ENCODE measurements at places on chromosomes 13 and 19.

DNA sequence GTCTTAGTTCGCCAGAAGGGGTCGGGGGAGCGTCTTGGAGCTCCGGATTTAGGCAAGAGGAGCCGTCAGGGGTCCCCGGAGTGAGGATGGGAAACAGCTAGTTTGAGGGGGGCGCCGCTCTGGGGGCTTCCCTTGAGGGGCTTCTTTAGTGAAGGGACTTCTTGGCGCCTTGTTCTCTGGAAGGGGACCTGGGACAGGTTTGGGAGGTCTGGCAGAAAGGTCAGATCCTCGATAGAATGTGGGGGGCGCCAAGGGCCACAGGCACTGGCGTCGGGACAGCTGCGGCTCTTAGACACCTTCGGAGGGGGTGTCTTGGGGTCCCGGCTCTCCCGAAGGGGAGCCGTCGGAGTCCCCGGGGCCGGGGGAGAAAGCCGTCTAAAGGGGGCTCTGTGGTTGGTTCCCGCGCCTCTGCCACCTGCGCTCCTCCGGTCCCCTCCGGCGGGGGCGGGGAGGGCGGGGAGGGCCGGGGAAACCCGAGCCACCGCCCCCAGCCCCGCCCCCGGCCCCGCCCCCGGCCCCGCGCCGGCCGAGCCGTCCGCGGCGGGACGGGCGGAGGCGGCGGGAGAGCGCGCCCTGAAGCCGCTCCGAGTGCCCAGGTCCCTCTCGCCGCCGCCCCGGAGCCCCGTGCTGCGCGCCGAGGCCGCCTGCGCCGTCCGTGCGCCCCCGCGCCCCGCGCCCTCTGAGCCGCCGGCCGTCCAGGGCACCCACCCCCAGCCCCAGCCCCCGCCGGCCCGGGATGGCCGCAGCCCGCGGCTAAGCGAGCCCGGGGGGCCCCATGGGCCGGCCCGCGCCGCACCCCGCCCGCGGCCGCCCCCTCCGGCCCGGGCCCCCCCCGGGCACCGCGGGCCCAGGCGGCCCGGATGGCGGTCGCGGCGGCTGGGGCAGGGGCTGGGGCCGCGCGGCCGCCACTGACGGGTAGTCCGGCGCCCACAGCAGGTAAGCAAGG lies at the start of gene NRTN:
TSS of gene NRTN (plus strand) at position 552 of the 946 bp plus-strand sequence. CDS start 19,099 bp downstream, outside the sequence.
- DNase-seq = no peak

DNA sequence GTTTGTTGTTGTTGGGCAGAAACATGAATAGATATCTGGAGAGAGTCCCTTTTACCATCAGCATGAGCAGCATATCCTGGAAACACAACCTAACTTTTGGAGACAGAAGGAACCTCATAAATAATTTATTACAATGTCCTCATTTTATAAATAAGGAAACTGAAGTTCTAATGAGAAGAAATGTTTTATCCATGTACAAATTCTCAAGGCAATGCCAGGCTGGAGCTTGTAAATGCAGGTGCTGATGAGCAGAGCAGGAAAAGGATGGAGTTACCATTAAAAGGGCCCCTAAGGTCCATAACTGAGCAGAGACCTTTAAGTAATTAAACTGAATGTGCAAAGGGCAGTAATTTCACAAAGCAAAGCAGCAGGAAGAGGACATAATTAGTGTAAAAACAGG lies 17.3 kb downstream of the LCP1 start:
- DNase-seq = no peak

GRCh38 chr19:46963093-46963734 lies 56.4 kb upstream of the NPAS1 start:
- DNase-seq = peak; percentile 97

DNA sequence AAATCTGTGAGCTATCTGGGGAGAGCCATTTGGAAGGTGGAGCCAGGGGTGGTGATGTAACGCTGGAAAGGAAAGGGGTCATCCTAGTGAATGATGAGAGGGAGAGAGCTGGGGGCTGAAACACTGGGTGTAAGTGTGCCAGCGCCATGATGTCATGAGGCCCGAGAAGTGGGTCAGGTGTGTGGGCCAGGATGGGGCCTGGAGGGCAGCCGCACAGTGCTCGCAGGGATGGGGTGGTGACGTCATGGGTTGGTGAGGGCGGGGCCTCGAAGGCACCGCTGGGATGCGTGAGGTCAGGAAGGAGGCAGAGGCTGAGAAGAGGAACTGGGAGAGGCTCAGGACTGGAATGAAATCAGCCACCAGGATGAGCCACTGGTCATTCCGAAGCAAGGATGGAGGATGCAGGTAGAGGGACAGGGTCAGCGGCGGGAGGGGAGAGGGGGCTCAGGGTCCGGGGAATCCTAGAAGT lies 4.4 kb downstream of the CCDC61 start:
- DNase-seq = no peak

DNA sequence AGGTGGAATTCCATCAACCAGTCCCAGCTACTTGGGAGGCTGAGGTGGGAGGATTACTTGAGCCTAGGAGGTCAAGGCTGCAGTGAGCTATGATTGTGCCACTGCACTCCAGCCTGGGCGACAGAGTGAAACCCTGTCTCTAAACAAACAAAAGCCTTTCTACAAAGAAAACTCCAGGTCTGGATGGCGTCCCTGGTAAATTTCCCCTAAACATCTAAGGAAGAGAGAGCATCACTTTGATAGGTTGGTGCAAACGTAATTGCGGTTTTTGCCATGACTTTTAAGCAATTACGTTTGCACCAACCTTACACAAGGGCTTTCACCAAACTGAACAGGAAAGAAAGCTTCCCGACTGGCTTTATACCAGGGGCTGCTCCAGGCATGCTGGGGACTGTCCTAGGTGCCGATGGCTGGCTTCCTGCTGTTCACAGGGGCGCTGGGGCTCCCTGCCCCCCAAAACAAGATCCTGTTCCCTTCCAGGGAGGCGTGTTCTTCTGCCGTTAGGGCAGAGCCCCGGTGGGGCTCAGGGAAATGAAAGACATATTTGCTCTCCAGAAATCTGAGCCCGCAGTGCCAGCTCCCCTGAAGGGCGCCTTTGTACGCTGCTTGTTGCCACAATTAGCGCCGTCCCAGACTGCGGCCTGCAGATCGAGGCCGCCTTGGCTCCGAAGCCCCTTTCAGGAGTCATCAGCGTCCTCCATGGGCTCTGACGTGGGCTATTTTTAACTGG lies 38.7 kb upstream of the KLF2 start:
- DNase-seq = peak; percentile 43

GRCh38 chr19:42563352-42564210 lies 31.1 kb downstream of the CEACAM8 start:
- peak; percentile 56 for DNase-seq

DNA sequence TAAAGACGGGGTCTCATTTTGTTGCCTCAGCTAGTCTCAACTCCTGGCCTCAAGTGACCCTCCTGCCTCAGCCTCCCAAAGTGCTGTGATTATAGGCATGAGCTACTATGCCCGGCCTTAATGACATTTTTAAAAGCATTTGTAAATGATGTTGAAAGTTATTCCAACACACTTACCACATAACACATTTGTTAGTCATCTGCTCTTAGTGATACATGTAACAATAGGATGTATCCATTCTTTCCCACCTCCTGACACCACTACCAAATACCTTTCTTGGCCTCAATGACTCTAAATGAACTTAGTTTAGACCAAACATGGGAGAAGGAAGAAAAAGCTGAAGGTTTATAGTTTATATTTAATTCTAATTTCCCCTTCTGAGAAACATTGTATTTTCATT lies 59.8 kb upstream of the MEDAG start:
- peak; percentile 72 for DNase-seq

GRCh38 chr13:96996886-96997285 lies 2.6 kb upstream of the OXGR1 start:
- DNase-seq = no peak

DNA sequence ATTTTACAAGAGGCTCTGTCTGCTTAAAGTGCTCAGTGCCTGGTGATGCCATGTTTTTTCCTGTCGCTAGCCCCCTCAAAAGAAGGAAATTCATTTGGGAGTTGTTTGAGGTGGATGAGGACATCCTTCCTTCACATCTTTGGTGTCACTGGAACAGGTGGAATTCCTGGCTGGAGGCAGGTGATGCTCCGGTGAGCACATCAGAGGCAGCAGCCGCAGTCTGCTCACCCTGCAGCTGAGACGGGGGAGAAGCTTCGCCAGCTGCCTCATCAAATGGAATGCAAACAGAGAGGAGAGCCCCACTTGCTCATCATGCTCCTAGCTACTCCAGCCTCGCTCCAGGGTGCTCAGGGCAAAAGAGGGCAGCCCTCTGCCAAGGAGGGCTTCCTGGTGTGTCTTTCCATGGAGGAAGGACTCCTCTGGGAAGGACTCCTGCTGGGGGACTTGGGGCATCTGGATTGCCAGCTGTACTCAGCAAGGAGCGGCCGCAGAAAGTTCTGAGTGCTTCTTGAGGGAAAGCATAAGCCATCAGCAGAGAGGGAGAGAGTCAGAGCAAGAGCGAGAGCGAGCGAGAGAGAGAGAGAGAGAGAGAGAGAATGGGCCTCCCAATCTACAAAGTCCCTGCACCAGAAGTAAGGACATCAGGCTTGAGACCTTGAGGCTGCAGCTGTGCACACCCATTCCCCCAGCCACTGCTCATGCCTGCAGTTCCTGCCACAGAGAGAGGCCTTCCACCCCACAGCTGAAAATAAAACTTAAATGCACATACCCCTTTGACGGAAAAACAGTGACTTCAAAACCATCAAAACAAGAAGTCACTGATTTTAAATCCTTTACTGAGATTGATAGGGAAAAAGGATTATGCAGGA lies 74.3 kb upstream of the UBL3 start:
- DNase-seq = peak; percentile 81

DNA sequence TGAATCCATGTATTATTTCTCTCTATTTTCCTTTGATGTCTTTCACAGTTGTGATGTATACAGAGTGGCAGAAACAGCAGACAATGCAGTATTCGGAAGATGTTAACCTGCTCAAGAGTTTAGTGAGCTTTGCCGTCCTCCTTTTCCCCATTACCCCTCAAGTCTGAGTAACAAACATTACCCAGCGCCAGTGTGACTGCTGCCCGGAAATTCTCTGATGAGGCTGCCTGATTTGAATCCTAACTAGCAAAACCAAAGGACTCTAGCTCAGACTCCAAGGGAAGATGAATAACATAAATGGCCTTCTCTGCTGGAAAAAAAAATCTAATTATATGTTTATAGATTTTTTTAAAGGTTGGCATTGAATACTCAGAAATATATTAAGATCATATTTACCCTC lies 247.3 kb upstream of the SOX21 start:
- DNase-seq = no peak

DNA sequence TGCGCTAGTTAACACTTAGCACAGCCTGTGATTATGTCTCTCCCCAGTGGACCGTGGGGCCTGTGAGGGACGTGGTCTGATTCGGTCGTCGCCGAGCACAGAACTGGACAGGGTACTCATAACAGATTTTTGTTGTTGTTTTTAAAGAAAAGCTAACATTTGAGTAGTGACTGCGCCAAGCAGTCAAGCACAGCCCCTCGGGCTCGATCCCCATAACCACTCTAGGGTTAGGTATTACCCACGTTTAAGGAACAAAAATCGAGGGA lies 805 bp upstream of the PTOV1 start:
- no peak for DNase-seq

GRCh38 chr19:10695401-10696398 lies 5.5 kb upstream of the QTRT1 start:
- peak; percentile 80 for DNase-seq

GRCh38 chr19:41328157-41328841 lies 18.3 kb downstream of the CCDC97 start:
- DNase-seq = no peak

GRCh38 chr19:49946415-49946814 lies 14.6 kb downstream of the SIGLEC11 start:
- no peak for DNase-seq

GRCh38 chr19:17554968-17555479 lies 425 bp upstream of the COLGALT1 start:
- DNase-seq = no peak

DNA sequence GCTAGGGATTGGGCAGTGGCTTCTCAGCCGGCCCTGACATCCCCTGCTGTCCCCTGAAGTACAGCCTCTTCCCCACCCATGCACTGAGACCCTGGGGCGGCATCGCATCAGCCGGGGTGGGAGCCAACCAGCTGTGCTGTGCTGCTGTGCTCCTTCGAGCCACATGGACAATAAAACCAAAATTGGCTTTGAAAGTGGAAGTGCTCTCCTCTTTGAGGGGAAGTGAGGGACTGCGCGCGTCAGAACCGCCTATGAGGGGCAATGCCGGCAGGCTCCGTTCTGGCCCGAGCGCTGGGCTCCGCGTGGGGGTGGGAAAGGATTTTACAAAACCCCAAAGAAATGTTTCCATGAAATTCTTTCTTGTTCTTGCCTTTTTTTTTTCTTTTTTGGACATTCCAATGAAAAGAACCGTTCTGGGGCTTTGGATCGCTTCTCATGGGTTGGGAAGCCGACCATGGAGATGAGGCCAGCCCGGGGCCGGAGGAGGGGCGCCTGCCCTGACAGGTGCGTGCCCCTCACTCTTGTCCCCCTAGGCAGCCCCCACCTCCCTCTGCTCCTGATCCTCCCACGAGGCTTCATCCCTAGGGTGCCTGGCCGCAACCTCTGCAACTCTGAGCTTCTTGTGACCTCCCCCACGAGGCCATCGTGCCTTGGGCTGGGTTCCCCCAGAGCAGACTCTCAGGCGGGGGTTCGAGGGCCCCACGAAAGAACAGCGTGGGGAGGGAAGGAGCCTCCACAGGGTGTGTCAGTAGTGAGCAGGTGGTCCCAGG lies 22.6 kb downstream of the KLHL26 start:
- no peak for DNase-seq

DNA sequence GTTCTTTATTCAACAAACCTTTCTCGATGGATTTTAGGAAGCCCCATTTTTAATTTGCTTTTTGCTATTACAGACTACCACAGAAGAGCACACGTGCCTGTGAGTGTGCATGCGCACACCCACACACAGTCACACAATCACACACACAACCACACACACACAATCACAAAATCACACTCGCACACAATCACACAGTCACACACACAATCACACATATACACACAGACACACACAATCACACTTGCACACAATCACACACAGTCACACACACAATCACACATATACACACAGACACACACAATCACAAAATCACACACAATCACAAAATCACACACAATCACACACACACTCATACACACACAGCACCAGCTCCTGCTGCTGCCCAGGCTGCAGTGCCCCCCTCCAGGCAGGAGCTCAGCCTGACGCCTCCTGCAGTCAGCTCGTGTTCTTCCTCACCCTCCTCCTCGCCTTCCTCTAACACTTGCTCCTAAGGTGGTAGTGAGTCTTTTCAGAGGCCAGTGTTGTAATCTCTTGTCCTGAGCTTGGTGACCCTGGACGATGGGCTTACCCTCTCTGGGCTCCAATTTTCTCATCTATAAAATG lies 125.0 kb upstream of the SOX1 start:
- DNase-seq = no peak

DNA sequence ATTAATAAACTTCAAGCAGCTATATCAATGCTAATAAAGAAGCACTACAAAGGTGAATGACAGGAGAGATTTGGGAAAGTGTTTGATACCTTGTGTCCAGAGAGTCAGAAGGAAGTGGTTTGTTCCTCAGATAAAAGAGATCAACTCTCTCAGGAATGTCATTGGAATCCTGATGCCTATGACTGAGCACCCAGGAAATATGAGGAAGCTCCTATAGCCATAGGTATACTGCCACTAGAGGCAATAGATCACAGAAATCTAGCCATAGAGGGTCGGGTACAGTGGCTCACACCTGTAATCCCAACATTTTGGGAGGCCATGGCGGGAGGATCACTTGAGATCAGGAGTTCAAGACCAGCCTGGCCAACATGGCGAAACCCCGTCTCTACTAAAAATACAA lies 612.6 kb downstream of the DACH1 start:
- DNase-seq = no peak

GRCh38 chr13:113917594-113918371 lies 53.9 kb upstream of the GAS6 start:
- no peak for DNase-seq
